ENCODE measurements at places on chromosomes 2 and 18.
A peak's percentile ranks its signal among the peaks of the same experiment; 100 is the strongest.

- DNase-seq: no peak
These were observed 262.3 kb downstream of the NRXN1 start for GRCh38 chr2:50769406-50770181.

- no peak for DNase-seq
These were observed 133.8 kb downstream of the MAIP1 start for GRCh38 chr2:200089040-200089755.

GRCh38 chr2:174964404-174964803 lies 40.8 kb downstream of the CHN1 start:
- DNase-seq: no peak

DNA sequence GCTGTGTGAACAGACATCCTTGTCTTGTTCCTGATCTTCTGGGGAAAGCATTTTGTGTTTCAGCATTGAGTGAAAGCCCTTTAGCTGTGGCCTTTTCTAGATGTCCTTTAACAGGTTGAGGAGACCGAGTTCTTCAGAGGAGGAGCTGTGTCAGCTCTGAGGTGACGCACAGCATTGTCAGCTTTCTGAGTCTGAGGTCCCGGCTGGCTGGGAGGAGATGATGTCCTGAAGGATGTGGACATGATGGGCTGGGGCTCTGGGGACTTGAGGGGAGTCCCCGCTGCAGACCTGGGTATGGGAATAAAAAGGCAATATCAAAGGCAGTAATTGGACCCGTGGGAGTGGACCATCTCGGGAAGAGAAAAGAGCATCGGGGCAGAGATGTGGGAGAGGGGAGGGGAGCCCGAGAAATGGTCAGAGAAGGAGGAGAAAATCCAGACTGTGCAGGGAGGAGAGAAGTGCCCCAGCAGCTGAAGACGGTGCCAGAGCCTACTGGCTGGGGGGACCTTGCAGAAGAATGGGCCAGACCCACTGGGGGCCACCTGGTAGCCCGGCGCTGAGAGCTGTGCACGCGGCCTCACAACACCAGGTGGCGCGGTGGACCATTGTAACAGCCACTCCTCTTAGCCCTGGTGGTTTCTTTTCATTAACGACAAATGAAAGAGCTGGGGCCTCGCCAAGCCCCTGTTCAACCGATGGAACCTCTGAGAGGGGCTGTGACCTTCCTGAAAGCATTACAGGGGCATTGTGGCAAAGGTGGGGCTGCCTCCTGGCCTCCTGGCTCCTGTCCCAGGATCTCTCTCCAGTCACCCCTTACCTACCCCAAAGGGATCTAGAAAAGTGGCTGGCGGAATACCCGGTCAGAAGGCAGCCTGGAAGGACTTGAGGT lies 61.6 kb downstream of the ST3GAL5 start:
- DNase-seq: peak; percentile 62

GRCh38 chr2:180124273-180125139 lies 117.4 kb upstream of the CWC22 start:
- DNase-seq: peak; percentile 41

GRCh38 chr18:59141294-59142068 lies 1.8 kb downstream of the SEC11C start:
- no peak for DNase-seq

DNA sequence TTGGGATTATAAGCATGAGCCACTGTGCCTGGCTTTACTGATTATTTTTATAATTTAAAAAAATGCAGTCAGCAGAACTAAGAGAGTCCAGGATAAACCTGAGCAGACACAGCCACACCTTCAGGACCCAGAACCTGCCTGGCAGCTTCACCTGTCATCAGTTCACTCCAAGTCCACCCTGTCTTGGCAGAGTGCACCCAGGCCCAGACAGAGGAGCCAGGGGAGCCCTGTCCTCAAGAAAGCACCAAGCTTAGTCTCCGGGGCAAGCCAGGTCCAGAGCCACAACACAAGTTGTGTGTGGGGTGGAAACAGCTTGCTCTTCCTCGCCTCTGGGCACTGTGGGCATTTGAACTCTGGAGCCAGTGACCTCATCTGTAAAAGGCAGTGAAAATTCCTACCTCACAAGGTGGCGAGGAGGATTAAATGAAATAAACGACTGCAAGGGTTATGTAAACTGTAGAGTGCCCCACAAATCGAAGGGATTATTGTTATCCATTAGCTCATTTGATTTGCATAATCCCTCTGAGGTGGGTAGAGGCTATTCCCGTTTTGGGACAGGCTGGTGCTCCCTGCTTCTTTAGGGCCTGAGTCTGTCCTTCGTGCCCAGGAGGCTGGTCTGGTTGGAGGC lies 24.7 kb downstream of the MYCN start:
- no peak for DNase-seq

DNA sequence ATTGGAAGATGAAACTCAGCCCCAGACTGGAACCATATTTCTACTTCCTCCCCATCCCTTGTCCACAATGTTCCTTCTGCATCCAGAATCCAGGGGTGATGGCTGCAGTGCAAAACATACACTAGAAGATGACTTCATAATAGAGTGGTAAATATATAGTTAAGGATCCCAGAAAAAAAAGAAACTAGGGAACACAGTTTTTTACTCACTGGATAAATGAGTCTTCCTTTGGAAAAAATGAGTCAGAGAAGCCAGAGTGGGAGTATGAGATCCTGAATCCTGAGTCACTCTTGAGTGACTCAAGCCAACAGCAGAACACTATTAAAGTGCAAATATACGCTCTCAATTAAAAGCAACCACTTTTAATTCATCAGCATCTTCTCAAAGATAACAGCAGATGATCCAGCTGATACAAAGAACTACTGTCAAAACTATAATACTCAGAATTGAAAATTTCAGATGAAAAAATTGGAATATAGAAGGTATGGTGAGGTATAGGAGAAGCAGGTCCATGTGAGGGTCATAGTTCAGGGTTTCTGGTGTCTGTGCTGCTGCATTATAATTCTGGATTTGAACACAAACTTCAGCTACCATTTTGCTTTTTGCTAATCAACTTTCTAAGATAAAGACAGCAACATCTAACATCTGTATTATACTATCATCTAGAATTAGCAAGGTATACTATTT lies 987.2 kb upstream of the CDH2 start:
- DNase-seq: no peak

DNA sequence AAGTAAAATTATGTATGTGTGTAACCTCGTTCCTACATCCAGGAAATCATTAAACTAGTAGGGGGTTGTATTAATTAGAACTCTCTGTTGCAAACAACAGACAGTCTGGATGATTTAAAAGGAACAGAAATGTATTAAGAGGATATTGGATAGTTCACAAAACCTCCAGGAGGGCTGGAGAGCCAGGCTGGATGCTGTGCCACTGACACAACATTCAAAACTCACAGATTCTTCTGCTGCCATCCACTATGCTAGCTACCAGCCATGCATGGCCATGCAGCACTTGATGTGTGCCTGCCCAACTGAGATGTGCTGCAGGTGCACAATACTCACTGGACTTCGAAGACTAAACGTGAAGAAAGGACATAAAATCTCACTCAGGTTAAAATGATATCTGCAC lies 48.2 kb upstream of the SH3RF3 start:
- DNase-seq: no peak
